ENCODE measurements at places on chromosomes 12 and 14. TPM values are rescaled to one million over a fixed set of nuclear protein-coding genes. Genes with fewer than 3 reads are reported as not detected.

DNA sequence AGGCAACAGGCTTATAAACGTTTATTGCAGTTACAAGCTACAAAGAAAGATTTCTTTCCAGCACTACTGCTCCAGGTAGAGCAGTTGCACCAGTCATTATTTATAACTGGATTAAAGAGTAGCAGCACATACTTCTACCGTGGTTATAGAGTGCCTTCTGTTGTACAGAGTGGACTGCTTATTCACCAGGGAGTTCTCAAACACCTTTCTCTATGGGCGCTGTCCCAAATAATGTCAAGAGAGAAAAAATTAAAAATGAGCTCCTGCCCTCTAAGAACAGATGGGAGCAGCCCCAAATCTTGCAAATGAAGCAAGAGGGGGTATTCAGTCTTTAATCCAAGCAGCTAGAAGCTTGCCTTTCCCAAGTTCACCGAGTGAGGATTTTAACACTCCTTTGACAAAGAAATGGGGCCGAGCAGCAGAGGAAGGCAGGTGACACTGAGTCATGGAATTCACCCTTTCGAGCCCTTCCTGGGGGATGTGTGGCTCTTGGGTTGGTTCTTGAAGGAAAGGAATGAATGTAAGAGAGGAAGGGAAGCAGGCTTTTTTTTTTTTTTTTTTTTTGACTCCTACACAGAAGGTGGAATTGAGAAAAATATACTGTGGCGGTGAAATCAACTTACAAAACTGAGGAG lies 181.2 kb downstream of the PRKCH start:
- H3K4me1 ChIP-seq = peaks cover 22% of the 10 kb centered on the region
- no peaks in the 10 kb centered on the region for H3K27me3 ChIP-seq
- no peak for DNase-seq
- no peak overlapping the region for H3K4me3 ChIP-seq
- H3K36me3 ChIP-seq = no peaks in the 10 kb centered on the region
- no peak overlapping the region for H3K27ac ChIP-seq

- no peaks in the 10 kb centered on the region for H3K36me3 ChIP-seq
- no peak overlapping the region for H3K27ac ChIP-seq
- H3K4me1 ChIP-seq = no peaks in the 10 kb centered on the region
- no peaks in the 10 kb centered on the region for H3K27me3 ChIP-seq
- H3K4me3 ChIP-seq = no peak overlapping the region
Observed at GRCh38 chr12:74889563-74890236, 319.9 kb downstream of the KCNC2 start.

DNA sequence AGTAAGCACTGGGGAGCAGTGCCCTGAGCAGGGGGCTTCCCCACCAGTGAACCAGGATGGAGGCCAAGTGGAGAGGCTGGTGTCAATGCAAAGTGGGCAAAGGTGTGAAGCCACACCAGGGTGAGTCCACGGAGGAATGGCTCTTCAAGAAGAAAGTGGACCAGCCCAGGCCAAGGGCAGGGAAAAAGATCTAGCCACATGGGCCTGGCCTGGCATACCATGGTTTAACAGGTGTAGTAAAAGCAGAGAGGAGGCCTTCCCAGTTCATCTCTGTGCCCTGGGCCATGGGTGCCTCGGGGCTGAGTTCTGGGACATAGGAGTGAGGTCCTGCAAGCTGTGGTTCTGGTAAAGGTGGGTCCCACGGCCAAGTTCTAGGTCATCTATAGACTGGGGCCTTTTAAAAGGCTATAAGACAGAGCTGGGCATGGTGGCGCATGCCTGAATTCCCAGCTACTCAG lies 153.4 kb downstream of the DPF3 start:
- no peaks in the 10 kb centered on the region for H3K27me3 ChIP-seq
- DNase-seq = no peak
- no peaks in the 10 kb centered on the region for H3K36me3 ChIP-seq

- no peak overlapping the region for H3K4me3 ChIP-seq
- no peak overlapping the region for H3K27ac ChIP-seq
- H3K36me3 ChIP-seq = peaks cover 7% of the 10 kb centered on the region
- H3K4me1 ChIP-seq = peaks cover 8% of the 10 kb centered on the region
- no peak for DNase-seq
Observed at GRCh38 chr12:128864516-128865186, 11.4 kb downstream of the GLT1D1 start.

- no peaks in the 10 kb centered on the region for H3K27me3 ChIP-seq
- peak overlapping the region; percentile 61 for H3K27ac ChIP-seq
- H3K4me1 ChIP-seq = peaks cover 73% of the 10 kb centered on the region
- peak; percentile 59 for DNase-seq
Observed at GRCh38 chr12:94266796-94267536, 118.6 kb downstream of the PLXNC1 start.

GRCh38 chr12:89105243-89105642 lies 247.1 kb downstream of the DUSP6 start:
- no peak overlapping the region for H3K4me3 ChIP-seq
- H3K4me1 ChIP-seq = no peaks in the 10 kb centered on the region
- no peak for DNase-seq

- no peak for DNase-seq
- H3K4me1 ChIP-seq = peaks cover 16% of the 10 kb centered on the region
- peaks cover 4% of the 10 kb centered on the region for H3K27me3 ChIP-seq
Observed at GRCh38 chr14:67620217-67620785, 581 bp downstream of the ARG2 start.

- DNase-seq = no peak
- H3K36me3 ChIP-seq = no peaks in the 10 kb centered on the region
- no peak overlapping the region for H3K27ac ChIP-seq
- H3K4me3 ChIP-seq = no peak overlapping the region
- no peaks in the 10 kb centered on the region for H3K27me3 ChIP-seq
- H3K4me1 ChIP-seq = no peaks in the 10 kb centered on the region
Observed at GRCh38 chr14:53894456-53894855, 62.2 kb downstream of the BMP4 start.

DNA sequence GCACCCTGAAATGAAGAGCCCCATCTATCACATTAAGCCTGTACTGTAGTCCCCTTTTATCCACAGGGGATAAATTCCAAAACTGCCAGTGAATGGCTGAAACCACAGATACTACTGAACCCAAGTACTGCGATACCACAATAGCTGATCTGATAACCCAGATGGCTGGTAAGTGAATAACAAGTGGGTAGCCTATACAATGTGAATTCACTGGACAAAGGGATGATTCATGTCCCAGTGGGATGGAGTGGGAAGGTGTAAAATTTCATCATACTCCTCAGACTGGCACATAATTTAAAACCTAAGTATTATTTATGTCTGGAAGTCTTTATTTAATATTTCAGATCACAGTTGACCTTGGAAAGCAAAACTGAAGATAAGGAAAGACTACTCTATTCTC lies 201.3 kb downstream of the GPHN start:
- H3K27me3 ChIP-seq = no peaks in the 10 kb centered on the region
- no peaks in the 10 kb centered on the region for H3K4me1 ChIP-seq
- no peaks in the 10 kb centered on the region for H3K36me3 ChIP-seq

- no peak overlapping the region for H3K4me3 ChIP-seq
- H3K36me3 ChIP-seq = no peaks in the 10 kb centered on the region
- H3K4me1 ChIP-seq = no peaks in the 10 kb centered on the region
- H3K27me3 ChIP-seq = no peaks in the 10 kb centered on the region
Observed at GRCh38 chr12:66496595-66496994, 182.3 kb downstream of the GRIP1 start.

DNA sequence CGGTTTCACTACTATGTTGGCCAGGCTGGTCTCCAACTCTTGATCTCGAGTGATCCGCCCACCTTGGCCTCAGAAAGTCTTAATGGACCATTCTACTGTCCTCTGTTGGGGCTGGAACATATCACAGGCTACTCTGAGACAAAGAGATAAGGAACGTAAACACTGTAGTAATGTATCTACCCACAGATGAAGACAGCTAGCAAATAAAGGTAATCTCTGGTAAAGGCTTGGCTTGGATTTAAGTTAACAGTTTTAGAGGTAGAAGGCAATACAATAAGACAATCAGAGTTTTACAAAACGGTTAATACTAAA lies 44.6 kb upstream of the ISM2 start:
- DNase-seq = no peak
- H3K27me3 ChIP-seq = no peaks in the 10 kb centered on the region
- no peak overlapping the region for H3K4me3 ChIP-seq
- H3K4me1 ChIP-seq = peaks cover 20% of the 10 kb centered on the region

GRCh38 chr14:94748667-94749347 lies 21.1 kb downstream of the GSC start:
- DNase-seq = no peak
- H3K4me3 ChIP-seq = no peak overlapping the region
- H3K36me3 ChIP-seq = no peaks in the 10 kb centered on the region
- H3K27me3 ChIP-seq = no peaks in the 10 kb centered on the region
- H3K27ac ChIP-seq = no peak overlapping the region
- no peaks in the 10 kb centered on the region for H3K4me1 ChIP-seq

- no peaks in the 10 kb centered on the region for H3K27me3 ChIP-seq
- no peak overlapping the region for H3K27ac ChIP-seq
- no peak overlapping the region for H3K4me3 ChIP-seq
- no peaks in the 10 kb centered on the region for H3K36me3 ChIP-seq
- DNase-seq = peak; percentile 26
- no peaks in the 10 kb centered on the region for H3K4me1 ChIP-seq
Observed at GRCh38 chr14:106556665-106557289, 1030.4 kb downstream of the TMEM121 start.

DNA sequence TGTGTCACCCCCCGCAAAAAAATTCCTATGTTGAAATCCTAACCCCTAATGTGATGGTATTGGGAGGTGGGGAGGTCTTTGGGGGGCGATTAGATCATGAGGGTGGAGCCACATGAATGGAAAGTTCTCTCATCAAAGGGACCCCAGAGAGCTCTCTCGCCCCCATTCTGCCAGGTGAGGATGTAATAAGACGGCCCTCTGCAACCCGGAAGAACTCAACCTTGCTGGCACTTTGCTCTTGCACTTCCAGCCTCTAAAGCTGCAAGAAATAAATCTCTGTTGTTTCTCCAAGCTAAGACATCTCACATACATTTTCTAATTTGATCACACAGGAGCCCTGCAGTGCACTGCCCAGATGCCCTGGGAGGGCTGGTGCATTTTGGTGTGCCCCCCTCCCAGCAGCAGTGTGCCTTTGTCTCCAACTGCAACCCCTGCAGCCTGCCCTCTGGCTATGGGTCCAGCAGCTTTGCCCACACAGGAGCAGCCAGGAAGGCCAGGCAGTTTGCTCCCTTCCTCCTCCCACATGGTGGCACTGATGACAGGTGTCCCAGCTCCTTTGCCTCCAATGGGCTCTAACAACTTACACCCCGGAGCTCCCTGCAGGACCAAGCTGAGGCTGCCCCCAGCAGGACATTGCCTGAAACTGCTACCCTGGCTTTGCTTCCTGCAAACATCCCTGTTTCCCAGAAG lies 59.3 kb downstream of the C14orf132 start:
- H3K36me3 ChIP-seq = no peaks in the 10 kb centered on the region
- no peak overlapping the region for H3K4me3 ChIP-seq
- DNase-seq = no peak

- no peak overlapping the region for H3K27ac ChIP-seq
- DNase-seq = no peak
- no peaks in the 10 kb centered on the region for H3K36me3 ChIP-seq
Observed at GRCh38 chr14:55845963-55846825, 266.2 kb downstream of the KTN1 start.

DNA sequence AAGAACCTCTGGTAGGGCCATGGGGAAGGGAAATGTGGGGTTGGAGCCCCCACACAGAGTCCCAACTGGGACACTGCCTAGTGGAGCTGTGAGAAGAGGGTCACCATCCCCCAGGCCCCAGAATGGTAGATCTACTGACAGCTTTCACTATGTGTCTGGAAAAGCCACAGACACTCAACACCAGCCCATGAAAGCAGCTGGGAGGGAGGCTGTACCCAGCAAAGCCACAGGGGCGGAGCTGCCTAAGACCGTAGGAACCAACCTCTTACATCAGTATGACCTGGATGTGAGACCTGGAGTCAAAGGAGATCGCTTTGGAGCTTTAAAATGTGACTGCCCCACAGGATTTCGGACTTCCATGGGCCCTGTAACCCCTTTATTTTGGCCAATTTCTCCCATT lies 97.8 kb downstream of the HMGA2 start:
- no peaks in the 10 kb centered on the region for H3K27me3 ChIP-seq
- no peak overlapping the region for H3K4me3 ChIP-seq
- H3K4me1 ChIP-seq = peaks cover 42% of the 10 kb centered on the region
- H3K27ac ChIP-seq = no peak overlapping the region
- no peak for DNase-seq

- no peaks in the 10 kb centered on the region for H3K36me3 ChIP-seq
- no peak overlapping the region for H3K27ac ChIP-seq
- H3K27me3 ChIP-seq = peaks cover 14% of the 10 kb centered on the region
- DNase-seq = no peak
Observed at GRCh38 chr14:32197919-32198318, 3.9 kb upstream of the RNU6-7 start.

DNA sequence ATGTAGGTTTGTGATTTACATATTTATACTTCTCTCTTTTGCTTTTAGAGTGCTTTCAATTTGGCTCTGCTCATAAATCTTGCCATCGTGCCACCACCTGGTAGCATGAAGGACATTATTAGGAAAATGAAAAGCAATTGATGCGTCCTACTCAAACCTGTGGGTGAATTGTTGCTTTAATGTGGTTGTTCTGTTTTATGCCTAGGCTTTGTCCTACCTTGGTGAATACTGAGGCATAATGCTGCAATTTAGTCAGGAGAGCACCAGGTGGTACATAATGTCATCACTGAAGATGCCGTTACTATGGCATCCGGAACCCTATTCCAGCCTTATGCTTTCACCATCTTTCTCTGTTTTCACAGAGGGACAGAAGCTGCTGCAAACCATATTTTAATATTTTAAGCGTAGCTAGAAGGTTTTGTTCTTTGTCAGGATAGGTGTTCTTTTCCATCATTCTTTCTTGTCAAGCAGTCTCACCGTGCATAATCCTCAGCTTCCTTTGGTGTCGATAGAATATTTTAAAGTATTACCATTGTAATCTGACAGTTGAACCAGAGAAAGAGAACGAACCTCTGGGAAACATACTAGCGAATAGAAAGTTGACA lies 68.5 kb upstream of the PKP2 start:
- H3K27ac ChIP-seq = no peak overlapping the region
- no peaks in the 10 kb centered on the region for H3K4me1 ChIP-seq
- H3K27me3 ChIP-seq = no peaks in the 10 kb centered on the region
- no peaks in the 10 kb centered on the region for H3K36me3 ChIP-seq

DCD gene
- polyA plus RNA-seq = not detected

PELI2 gene
- 12.5 TPM for polyA plus RNA-seq

CFAP251 gene
- not detected for polyA plus RNA-seq

DPPA3 gene
- not detected for polyA plus RNA-seq

LGMN gene
- polyA plus RNA-seq = 3.3 TPM

MUCL1 gene
- not detected for polyA plus RNA-seq

CCND2 gene
- polyA plus RNA-seq = 3.6 TPM

ZNF140 gene
- 6.2 TPM for polyA plus RNA-seq

OTX2 gene
- polyA plus RNA-seq = not detected

HIF1A gene
- polyA plus RNA-seq = 79.0 TPM

B3GNT4 gene
- not detected for polyA plus RNA-seq

GPRC5D gene
- 0.49 TPM for polyA plus RNA-seq

CCDC38 gene
- polyA plus RNA-seq = not detected
